ENCODE measurements at places on chromosomes 4 and X.
A peak's percentile ranks its signal among the peaks of the same experiment; 100 is the strongest.

DNA sequence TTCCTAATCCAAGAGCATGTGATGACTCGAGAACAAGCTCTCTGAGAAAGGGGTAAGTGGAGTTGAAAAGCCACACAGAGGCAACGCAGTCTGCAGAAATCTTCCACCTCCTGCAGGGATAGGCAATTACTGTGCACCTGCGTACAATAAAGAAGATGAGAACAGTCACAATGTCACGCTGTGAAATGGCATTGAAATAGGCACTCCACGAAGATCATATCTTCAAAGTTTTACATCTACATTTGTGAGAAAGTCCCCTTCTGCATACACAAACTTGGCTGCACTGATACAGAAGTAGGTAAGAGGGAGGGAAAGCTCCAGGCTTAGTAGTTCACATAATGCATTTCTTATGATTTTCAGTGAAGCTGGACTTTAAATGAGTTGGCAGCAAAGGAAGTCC is 27.1 kb downstream of the DDX60L start:
- DNase-seq: no peak

DNA sequence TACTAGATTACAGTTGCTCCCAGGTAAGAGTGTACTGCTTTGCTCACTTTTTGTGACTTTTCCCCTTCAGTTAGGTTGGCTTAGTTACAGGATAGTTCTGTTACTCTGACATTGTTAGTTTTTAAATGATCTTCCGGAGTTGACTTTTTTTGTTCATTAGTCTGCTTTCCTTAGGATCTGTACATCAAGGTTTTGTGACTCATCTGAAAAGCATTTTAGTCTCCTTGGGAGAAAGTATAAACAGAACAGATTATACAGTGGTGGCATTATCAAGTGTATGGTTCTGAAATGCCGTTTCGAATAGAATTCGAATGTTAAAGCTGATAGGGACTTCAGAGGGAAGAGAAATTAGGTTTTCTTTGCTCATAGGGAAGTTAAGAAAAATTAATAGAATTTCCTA is 63.3 kb downstream of the USP9X start:
- no peak for DNase-seq

- DNase-seq: no peak
These were observed 326.1 kb downstream of the HNRNPD start for GRCh38 chr4:82047731-82048130.

DNA sequence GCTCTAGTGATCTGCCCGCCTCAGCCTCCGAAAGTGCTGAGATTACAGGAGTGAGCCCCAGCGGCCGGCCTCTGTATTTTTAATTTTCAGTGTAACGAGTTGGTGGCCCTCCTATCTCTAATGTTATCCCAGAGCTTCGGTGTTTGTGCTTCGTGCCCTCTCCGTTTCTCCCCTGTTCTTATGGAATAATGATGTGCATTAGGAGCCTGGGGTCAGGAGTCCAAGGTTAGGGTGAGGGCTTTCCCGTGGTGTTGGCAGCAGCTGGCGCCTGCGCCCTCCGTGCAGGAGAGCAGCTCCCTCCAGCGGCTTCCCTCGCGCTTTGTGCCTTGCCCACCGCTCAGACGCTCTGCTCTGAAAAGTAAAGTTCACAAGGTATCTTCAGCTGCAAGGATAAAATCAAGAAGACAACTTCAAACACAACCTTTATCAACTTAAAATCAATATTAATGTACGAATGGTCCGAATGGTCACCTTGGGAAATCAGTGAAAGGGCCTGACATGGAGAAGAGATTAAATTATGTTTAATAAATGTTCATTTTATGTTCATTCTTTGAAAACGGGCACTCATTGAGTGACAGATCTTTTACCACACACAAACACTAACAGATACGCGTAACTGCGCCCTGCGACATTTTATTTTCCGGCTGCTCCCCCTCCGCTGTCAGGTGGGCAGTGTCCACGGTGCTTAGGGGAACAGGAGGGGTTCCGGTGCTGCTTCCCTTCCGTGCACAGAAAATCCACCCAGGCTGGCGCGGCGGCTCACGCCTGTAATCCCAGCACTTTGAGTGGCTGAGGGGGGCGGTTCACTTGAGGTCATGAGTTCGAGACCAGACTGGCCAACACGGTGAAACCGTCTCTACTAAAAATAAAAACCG is 62.4 kb downstream of the TRAPPC11 start:
- no peak for DNase-seq

DNA sequence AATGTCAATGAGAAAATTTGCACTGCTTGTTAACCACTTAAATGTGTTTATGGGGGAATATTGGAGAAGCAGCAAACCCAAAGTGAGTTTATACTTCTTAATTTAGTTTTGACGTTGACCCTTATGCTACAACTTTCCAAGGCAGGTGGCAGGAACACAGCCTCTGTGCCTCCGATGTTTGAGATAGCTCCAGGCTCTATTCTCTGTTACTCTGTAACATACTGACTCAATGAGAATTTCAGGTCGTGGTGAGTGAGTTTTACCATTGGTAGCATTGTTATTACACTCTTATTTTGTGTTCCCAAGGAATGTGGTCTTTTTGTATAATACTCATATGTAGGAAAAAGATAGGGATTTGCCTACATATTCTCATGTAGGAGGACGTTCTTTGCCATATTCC is 210.7 kb downstream of the BMPR1B start:
- DNase-seq: no peak

- DNase-seq: peak; percentile 88
These were observed at the start of gene NUP54 for GRCh38 chr4:76148142-76148865. Gene NUP54, minus strand, starts transcription at chr4:76148397. Its CDS starts 23 bp downstream, at chr4:76148374.

Measured in stimulated activated CD8-positive, alpha-beta memory T cell treated with anti-CD3 and anti-CD28 coated beads, Interleukin-4, amount 100 ng/mL, for 1 hour (primary cell).